ENCODE measurements at places on chromosomes 1 and 21.

GRCh38 chr1:110548381-110548780 is 29.4 kb upstream of the KCNA10 start:
- no peak for DNase-seq

DNA sequence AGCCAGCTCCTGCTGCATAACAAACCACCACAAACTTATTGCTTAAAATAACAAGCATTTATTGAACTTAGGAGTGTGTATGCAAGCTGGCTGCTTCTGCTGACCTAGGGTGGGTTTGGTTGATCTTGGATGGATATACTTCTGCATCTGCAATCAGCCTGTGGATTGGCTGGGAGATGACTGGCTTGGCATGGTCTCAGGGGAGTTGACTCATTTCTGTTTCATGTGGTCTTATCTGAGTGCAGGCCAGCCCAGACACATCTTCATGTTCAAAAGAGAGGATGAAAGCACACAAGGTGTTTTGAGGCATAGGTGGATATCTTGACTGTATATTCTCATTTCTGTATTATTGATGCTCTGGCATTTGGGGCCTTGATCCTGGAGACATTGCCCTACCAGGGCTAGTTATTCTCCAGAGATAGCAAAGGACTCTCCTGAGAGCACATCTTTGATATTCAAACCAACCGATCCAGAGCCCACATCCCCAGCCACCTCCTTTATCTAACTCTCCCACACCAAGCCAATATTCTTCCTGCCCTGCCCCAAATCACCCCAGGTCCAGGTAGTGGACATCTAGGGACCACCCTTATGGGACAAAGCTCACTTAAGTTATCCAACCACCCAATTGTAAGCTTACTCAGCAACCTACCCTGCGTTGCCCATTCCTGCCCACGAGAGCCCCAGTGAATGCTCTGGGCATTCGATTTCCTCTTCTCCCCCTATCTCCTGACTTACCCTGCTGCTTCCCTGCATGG is 350.8 kb downstream of the PTPRU start:
- DNase-seq = no peak

- no peak for DNase-seq
These were observed 263.2 kb upstream of the NFIA start for GRCh38 chr1:60818969-60819701.

- DNase-seq = no peak
These were observed 994.6 kb upstream of the PRMT6 start for GRCh38 chr1:106061586-106062495.

GRCh38 chr1:198168227-198168626 is 11.4 kb downstream of the NEK7 start:
- DNase-seq = no peak

DNA sequence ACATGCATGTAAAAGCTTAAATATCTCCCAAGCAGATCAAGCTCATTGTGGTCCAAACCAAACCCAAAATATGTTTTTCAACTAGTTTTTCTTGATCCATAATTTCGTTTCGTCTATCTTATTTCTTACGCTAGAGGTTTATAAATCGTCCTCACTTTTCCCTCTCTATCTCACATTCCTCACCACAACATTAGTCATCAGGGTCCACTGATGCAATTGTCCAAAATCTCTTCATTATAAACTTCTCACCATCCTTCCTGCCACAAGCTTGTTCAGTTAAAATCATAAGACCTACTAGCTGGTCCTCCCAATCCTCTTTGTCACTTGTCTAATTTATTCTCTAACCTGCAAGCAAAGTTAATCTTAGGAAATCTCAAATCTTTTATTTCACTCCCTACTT is 173.0 kb upstream of the PALMD start:
- DNase-seq = no peak

- no peak for DNase-seq
These were observed 419.5 kb upstream of the DEPDC1 start for GRCh38 chr1:68916221-68916902.

DNA sequence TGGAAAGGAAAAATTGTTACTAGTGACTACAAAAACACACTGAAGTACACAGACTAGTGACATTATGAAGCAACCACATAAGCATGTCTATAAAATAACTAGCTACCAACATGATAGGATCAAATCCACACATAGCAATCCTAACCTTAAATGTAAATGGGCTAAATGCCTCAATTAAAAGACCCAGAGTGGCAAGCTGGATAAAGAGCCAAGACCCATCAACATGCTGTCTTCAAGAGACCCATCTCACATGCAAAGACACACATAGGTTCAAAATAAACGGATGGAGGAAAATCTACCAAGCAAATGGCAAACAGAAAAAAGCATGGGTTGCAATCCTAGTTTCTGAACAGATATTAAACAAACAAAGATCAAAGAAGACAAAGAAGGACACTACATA is 49.4 kb upstream of the LRRC8B start:
- no peak for DNase-seq

GRCh38 chr1:21904704-21905520 is 32.2 kb downstream of the HSPG2 start:
- peak; percentile 7 for DNase-seq

DNA sequence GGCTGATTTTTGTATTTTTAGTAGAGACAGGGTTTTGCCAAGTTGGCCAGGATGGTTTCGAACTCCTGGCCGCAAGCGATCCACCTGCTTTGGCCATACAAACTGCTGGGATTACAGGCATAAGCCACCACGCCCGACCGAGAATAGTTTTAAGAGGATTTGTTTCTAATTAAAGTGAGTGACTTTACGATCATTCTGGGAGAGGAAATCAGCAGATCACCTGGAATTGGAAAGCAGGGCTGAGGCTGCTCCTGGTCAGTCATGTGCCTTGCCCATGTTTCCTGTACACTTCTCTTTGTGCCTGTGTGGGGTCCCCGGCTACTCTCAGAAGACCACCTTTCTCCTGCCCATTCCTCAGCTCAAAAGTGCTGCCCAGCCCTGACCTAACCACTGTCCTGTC is 33.9 kb downstream of the ZBTB8B start:
- DNase-seq = no peak

DNA sequence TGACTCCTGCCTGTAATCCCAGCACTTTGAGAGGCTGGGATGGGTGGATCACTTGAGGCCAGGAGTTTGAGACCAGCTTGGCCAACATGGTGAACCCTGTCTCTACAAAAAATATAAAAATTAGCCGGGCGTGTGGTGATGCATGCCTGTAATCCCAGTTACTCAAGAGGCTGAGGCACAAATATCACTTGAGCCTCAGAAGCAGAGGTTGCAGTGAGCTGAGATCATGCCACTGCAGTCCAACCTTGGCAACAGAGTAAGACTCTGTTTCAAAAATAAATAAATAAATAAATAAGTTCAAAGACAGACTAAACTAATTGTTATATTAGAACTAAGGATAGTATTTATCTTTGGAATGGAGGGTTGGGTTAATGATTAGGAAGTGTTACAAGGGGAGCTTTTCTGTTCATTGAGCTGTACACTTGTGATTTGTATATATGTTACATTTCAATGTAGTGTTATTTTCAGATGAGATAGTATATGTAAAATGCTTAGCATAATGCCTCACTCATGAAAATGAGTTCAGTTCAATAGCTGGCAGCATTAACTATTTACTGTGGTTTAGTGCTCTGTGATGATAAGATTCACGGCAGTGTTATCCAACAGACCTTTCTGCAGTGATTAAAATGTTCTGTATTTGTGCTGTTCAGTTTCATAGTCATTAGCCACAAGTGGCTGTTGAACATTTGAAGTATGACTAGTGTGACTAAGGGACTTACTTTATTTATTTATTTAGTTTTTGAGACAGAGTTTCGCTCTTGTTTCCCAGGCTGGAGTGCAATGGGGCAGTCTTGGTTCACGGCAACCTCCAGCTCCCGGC is 47.7 kb downstream of the OSBPL9 start:
- no peak for DNase-seq

DNA sequence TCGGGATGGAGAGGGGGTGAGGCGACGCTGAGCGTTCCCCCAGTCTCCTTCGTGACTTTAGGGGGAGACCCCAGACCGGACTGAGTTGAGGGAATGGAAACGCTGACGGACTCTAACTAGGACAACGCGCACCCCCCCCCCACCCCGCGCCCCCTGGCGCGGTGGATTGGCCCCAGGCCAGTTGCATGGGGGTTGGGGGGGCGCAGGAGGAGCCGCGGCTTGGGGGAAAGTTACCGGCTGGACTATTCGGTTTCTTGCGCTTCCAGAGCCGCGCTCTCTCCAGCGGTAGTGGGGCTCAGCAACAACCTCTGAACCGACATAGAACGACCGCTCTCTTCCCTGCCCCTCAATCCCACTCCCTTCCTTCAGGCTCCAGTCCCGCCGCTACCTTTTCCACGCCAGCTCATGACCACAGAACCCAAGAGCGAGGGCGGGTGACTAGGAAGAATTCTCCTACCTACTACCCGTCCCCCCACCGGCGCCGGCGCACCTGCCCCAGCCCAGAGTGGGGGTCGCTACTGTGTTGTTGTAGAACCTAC is 694 bp downstream of the ZBTB7B start:
- DNase-seq = no peak

DNA sequence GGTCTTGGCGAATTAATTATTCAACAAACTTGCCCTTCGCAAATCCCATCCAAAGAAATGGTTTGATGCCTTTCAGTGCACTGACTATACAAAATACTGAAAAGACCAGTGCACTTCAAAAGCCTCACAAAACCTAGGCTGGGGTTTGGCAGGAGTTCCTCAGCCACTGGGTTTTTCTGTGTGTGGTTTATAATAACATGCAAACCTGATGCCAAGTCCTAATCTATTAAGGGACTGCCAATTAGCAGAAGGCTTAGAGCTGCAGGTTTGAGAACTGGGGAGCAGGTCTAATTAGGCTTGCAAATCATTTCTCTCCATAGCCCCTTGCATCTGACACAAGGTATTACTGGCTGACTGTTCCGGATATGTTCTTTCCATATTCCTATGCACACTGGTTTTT is 27.7 kb downstream of the PLPP3 start:
- DNase-seq = no peak

DNA sequence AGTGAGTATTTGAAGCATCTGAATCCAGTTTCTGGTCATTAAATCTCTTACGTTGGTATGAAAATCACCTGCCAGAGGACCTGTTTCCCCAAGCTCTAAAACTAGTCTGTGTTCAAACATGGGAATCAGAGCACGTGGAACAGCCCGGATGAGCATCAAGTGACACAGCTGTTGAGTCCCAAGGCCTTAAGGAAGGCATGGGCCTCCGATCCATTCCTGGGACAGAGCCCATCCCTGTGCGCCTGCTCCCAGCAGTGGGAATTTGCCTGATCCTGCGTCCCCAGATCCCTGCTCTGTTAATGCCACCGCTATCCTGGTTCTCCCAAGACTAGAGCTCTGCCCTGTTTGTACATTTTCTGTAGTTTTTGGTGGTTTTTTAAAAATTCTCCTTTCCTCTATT is 68.4 kb upstream of the FBXO28 start:
- no peak for DNase-seq

DNA sequence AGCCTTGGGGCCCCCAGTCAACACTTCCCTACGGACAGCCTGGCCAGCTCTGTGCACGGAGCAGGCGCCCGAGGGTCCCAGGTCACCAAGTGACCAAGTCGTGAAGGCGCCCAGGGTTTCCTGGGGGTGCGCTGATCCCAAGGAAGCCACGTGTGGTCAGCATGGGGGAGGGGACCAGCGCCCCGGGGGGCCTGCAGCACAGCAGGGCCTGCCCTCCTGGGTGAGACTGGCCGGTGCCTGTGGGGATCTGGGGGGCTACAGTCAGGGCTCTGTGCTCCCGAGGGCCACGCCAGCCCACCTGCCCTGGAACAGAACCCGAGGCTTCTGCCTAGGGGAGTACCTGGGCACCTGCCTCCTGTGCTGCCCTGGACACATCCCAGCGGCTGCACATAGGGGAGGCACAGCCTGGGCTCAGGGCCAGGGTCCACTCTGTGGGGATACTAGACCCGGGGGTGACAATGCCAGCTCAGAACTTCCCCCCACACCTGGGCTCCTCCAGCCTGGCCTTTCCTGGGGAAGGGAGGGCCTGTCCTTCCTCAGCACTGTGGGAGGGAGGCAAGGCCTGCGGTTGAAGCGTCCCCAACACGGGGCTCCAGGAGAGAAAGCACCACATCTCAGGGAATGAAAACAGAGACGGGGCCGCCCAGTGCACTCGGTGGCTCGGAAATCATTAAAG is 6.2 kb upstream of the POFUT2 start:
- no peak for DNase-seq

DNA sequence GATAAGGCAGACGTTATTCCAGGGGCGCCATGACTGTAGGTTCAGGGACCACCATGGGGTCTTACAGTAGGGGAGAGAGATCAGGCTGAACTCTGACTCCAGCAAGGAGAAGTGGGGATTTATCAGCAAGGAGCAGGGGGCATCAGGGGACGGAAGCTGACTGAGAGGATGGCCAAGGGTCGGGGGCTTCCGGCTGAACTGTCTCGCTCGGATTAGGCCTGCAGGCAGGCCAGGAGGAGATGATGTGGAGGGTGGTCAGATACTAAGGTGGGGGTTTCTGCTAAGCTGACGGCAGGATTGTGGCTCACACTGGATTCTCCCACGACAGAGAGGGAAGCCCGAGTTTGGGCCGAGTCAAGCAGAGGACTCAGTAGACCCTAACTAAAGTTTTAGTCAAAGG is 186.9 kb upstream of the VAMP3 start:
- no peak for DNase-seq

- peak; percentile 92 for DNase-seq
These were observed 51.9 kb upstream of the LPAR3 start for GRCh38 chr1:84944767-84945486.

GRCh38 chr1:87968197-87968955 is 639.7 kb downstream of the LMO4 start:
- DNase-seq = no peak

DNA sequence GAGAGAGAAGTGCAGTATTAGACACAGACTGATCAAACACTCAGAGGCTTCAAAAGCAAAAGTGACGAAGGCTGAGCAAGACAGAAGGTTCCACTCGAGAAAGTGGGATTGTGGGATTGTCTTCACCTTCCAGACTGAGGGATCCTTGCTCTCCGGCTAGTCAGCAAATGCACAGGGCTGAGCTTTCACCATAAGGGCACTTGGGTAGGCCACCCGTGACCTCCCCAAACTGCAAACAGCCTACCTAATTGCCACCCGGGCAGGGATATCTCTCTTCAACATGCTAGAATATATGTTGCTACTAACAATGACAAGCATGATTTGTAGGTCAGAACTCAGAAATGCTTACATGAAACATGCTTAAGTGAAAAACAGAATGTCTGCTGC is 35.3 kb upstream of the RIPK4 start:
- DNase-seq = no peak

DNA sequence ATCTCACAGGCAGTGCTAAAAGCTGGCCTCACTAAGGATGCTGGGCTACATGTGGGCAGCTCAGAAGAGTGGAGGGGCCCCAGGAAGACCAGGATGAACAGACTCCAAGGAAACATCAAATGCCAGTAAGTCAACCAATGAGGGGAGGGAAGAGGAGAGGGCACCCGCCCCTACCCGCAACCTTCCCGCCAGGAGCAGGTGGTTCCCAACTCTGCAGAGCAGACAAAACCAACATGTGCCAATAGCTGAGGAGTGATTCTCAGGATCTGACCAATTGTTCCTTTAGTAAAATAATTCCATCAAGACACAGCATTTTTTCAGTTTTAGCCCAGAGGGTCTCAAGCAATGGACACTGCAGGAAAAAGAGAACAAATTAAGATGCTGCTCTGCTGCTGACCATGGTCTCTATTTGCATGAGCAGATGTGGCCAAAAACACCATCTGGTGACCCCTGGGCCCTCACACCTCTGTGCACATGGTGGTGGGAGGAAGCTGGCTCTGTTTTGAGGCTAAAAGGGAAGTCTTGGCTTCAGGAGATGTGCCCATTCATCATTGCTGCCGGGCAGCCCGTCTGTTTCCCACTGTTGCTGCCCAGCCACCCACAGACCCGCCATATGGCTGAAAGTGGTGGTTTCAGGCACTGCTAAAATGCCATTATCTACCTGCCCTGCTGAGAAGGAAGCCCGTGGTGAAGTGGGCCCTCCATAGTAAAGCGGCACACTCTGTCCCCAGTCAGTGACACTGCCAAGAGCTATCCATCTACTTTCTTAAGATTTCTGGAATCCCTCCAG is 231.8 kb downstream of the KCNH1 start:
- no peak for DNase-seq

Measured in CD4-positive, alpha-beta T cell treated with Interleukin-10 for 1 hour (primary cell).